ENCODE measurements at places on chromosomes 2 and 18.

GRCh38 chr2:64524604-64525316 lies 632 bp downstream of the AFTPH start:
- DNase-seq, result peak; percentile 48

GRCh38 chr2:160109243-160109642 lies 46.8 kb upstream of the PLA2R1 start:
- no peak for DNase-seq

DNA sequence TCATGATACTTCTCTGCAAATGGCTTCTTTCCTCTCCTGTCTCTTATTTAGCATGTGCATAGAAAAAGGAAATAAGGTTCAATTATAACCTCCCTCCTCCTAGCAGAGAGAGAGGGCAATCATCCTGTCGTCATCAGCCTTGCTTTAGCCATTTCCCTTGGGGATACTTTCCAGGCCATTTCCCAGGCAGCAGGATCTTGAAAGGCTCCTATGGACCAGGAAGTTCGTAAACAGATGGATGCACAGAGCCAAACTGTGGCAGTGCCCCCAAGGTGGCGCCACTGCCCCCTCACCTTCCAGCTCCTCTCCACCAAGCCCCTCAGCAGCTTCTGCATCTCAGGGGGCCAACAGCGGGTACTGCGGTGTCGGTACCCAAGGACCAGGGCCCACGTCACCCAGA lies 157.4 kb downstream of the DTNA start:
- peak; percentile 73 for DNase-seq

GRCh38 chr2:98932164-98932563 lies 3.9 kb downstream of the CRACDL start:
- DNase-seq, result no peak

GRCh38 chr2:104766683-104767082 lies 87.2 kb upstream of the POU3F3 start:
- peak; percentile 66 for DNase-seq

GRCh38 chr18:8847900-8848299 lies 142.5 kb downstream of the MTCL1 start:
- no peak for DNase-seq

All from H9 (cell line).